Epithelial cell of proximal tubule (primary cell): ENCODE measurements at places on chromosomes 12 and 14. TPM values are rescaled to one million over a fixed set of nuclear protein-coding genes. Genes with fewer than 3 reads are reported as not detected.

STXBP6 gene
- total RNA-seq: 0.07 and 0.63 TPM in 2 replicates

KCNC2 gene
- total RNA-seq: not detected in 2 replicates

RTN1 gene
- 0.35 and 0.51 TPM in 2 replicates for total RNA-seq

- no peak for DNase-seq
These were observed 26.9 kb downstream of the CLEC6A start for GRCh38 chr12:8482571-8483061.

- DNase-seq: no peak
These were observed 36.2 kb upstream of the NUDT4 start for GRCh38 chr12:93341409-93342049.

DNA sequence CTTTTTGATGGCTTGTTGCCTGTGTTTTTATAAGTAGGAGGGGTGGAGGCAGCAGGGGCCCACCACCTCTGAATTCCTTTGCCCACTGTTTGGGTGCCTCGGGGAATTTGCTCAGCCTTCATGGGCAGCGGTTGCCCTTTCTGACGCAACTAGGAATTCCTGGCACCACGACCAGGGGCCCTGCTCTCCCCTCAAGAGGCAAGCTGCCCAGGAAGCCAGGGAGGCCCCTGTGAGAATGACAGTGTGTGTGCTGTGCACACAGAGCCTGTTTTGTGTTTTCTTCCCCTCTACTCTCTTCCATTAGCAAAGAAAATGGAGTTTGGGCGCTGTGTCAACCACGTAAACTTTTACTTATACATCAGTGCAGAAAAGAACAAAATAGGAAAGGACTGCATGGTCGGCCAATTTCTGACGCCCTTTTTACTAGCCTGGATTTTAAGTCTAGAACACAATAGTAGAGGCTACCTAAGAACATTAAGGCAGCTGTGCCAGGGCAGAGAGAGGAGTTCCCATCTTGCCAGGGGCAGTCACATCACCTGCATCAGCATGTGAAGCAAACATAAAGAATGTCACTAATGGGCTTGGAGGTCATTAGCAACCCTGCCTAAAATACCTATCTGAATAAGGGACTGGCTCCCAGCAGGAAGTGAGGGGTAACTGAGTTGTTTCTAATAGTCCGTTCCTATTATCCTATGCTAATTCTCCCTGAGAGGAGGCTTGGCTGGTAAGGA lies 17.9 kb upstream of the PTGR2 start:
- peak; percentile 67 for DNase-seq

- no peak for DNase-seq
These were observed 21.4 kb downstream of the ZFC3H1 start for GRCh38 chr12:71642264-71642663.

DNA sequence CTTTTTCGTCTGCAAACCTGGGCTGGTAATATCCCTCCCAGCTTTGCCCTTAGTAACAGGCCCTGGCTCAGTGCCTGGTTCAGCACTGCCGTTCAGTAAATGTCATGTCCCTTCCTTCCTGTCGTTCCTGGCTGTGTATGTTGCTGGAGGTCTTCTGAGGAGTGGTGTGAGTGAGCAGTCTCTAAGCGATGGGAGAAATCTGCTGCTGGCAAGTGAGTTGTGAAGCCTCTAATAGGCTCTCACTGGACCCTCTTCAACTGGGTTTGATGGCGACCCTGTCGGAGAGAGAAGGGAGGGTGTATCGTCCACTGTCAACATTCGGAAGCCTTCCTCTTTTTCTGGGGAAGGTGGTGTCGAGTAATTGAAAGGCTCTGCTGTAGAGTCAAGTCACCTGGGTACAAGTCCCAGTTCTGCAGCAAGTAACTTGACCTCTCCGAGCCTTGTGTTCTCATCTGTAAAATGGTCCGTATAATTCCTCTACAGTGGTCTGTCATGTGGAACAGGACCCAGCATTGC lies 62.8 kb downstream of the HRK start:
- DNase-seq: no peak

GRCh38 chr14:25150934-25151790 lies 101.2 kb upstream of the STXBP6 start:
- DNase-seq: no peak

DNA sequence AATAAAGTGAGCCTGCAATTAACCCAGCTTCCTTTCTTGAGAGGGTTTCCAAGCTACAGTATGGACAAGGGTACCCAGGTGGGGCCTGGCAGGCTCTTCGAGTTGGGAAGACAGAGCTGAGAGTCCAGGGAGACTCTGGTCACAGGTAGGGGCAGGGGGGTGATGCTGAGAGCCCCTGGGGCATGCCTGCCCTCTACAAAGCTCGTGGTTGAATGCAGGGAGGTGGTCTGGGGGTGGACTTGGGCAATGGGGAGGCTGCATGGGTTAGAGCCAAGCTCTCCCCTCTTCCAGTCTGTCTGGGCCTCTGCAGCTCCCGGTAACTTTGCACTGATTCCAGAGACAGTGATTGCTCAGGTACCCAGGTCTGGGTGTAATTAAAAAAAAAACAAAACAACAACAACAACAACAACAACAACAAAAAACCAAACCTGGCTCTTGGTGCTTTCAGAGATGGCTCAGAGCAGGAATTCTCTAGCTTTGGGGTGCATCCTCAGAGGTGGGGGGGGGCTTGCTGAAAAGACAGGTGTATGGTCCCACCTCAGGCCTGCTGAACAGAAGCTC lies 30.8 kb upstream of the PPP2R5C start:
- DNase-seq: no peak
